ENCODE measurements at places on chromosomes 7 and 10.

DNA sequence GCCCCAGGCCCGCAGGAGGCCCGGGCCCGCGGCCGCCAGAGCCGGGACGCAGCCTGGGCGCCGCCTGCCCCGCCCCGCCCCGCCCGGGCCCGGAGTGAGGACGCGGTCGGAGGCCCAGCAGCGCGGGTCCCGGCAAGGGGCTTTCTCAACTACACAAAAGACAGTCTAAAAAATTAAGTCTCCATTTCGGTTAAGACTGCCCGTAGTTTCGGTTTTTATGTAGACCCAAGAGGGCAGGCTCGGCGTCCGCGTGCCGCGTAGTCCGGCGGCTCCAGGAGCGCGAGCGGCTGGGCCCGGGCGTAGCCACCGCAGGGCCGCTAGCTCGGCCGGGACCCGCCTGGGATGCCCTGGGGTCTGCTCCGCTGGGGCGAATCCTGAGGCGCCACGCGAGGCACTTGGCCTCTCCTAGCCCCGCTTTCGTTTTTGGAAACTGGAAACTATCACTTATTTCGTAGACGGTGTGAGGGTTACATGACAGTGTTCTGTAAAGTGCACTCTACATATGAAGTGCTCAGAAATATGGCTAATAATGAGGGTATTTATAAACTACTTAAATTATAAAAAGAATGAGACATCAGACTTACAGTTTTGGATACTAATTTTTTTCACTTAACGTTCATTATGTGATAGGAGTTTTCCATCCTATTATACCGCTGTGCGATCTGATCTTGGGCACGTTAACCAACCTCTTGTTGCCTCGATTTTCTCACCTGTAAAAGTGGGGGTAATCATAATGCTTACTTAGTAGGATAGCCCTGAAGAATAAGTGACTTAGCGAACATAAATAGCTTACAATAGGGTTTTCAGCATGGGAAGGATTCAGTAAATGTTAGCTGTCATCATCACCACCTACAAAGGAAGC, 573 bp downstream of the BLVRA start:
- DNase-seq: peak; percentile 71

DNA sequence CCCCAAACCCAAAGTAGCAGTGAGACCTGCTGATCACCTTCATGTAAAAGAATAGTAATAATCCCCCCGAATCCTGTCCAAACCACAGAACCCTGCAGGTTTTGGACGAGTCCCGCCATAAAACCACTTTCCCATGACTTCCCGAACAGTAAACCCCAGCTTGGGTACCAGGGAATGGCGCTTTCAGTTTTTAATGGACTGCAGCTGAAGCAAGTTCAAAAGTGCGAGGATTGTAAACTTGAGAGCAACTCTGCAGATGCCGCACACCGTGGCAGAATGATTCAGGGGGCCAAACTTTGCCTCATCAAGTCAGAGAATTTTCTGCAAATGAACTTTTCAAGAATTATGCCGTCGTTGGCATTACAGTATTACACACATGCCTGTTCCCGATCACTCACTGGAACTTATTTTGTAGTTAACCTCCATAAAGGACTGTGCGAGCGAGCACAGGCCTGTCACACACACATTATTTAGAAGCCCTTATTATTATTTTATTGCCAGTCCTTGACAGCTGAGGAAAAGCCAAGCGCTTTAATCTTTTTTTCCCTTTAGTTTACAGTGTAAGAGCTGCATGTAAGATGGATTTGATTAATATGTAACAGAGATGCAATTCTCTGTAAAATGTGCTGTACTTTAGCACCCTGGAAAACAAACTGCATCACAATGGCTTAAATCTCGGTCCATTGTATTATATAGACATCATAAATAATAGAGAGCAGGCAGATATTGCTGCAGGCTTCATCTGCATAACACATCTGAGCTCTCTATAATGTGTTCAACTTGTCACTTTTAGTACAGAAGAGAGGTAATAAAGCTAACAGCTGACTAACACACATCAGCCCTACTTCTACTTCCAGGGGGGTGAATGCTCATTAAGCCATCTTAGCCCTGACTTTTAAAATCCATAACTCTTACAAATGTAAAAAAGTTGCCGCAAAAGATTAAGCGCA, 493.5 kb upstream of the GALNT17 start:
- no peak for DNase-seq

DNA sequence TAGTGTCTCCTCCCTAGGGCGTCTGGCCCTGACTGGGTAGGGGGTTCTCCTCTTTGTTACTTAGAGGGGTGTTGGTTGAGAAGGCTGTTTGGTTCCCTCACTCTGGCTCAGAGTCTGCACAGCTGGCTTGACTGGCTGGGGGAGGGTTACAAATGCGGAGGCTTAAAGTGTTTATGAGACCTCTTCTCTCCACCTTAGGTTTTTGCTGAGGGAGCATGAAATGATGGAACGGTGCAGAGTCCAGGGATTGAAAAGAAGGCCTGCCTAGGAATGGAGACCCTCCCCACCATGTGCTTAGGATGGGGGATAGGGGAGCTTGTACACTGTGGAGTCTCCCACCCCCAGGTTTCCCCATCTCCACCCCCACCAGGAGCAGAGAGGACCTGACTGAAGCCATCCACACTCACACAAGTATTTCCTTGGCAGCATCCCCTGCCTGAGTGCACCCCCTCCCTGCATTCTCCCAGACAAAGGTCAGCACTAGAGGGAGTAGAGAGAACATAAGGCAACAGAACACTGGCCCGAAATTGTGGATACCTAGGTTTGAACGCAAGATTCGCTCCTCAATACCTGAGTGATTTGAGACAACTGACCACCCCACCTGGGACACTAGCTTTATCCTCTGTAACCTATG, 1.7 kb upstream of the LDB1 start:
- peak; percentile 33 for DNase-seq

DNA sequence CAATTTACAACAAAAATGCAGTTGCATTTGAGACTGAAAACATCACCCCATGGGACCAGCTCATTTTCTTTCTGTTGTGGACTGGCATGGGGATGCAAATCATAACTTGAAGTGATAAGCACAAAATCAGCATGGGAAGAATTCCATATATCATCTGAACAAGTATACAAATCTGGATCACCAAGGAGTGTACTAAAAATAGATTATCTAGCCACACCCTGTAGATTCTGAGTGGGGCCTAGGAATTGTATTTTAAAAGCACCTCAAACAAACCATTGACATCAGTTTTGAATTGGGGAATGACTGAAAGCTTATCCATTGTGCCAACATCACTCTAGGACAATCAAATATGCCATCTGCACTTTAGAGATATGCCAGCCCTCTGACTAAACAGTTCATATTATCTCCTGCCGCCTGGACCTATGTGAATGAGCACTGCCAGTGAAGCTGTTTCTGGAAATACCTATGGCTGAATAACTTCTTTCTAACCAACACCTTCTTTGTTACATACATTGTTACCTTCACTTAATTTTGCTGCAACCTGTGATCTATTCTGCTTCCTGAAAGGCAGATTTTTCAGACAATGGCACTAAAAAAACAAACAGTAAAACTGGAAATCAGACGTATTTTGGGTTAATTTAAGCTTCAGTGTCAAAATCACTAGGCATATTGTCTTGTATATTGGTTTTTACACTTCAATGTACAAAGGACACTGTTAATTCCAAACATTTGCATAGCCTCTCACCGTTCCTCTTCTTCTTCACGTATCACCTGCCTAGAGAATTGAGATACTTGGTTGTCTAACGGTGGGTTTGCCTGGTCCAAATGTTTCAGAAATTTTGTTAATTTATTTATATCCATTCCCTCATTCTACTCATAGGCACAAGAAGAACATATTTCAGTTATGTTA, 42.4 kb upstream of the HGF start:
- no peak for DNase-seq

DNA sequence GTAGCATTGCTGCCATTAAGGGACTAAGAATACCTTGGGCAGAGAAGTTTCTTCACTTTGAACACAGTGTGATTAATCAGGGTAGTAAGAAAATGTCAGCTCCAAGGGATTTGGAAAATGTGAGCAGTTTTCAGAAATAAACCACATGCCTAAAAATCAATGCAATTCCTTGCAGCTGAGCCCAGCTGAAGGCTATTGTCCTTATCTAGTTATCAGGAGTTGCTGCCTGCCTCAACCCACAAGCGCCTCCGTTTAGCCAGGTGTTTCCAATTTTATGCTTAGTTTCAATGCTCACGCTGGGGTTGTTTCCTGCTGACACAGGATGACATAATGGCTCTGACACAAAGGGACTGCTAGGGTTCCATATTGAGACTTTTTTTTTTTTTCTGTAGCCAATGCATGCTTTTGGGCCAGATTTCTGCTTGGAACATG, 132.3 kb upstream of the ANK3 start:
- DNase-seq: peak; percentile 78

GRCh38 chr7:142188154-142188553, 69.7 kb downstream of the PRSS58 start:
- peak; percentile 84 for DNase-seq
